Activated CD4-positive, alpha-beta T cell treated with anti-CD3 and anti-CD28 coated beads, Interleukin-2, amount 50 U/mL, for 4 hours (primary cell): ENCODE measurements at places on chromosomes 4 and X.

DNA sequence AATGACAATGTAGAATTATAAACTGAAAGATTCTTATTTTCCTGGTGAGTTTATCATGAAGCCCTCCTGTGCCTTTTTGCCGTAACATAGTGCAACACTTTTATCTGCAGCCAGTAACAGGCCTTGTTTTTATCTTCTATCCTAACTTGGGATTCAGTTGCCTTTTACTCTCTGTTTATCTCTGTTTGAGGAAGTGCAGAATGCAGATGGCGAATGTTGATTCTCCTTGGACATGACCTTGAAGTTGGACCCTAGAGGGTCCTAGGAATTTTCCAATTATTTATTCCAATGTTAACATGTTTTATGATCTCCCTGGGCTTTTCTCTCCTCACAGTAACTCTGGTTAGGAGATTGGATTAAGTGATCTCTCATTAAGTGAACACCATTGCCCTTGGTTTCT lies 165.0 kb downstream of the FMR1NB start:
- no peak for DNase-seq

GRCh38 chr4:174427571-174428140 lies 94.6 kb downstream of the HPGD start:
- no peak for DNase-seq

DNA sequence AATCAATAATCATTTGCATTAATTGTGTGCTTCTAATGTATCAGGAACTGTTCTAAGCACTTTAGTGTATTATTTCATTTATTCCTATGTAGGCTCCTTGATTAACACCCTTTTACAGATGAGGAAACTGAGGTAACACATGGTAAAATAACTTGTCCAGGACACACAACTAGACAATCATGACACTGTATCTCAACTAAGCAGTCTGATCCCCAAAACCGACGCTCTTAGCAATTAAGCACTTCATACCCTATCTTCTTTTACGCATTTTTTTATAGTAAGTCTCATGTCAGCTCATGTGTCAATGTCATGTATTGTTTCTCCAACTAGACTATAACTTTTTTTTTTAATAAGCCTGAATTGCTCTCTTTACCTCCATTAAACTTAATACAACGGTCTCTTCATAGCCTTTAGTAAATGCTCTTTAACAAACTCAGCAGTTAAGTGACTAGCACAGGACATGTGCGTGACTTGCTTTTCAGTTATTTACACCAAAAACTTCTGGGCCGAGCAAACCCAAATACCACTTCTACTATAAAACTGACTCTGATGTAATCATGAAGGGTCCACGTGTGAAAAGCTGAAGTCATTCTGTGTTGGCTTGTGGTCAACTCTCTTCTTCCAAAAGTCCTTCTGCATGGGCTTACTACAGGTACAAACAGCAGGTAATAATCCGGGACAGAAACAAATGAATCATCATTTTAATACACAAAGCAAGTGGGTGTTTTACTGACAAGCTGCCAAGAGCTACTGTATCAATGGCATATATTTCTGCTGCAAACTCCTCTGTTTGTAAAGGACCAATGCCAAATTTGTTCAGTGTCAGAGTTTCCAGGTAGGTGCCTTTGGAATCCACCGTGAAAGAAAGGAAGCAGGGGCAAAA lies 7.9 kb upstream of the AMBN start:
- DNase-seq, result no peak

DNA sequence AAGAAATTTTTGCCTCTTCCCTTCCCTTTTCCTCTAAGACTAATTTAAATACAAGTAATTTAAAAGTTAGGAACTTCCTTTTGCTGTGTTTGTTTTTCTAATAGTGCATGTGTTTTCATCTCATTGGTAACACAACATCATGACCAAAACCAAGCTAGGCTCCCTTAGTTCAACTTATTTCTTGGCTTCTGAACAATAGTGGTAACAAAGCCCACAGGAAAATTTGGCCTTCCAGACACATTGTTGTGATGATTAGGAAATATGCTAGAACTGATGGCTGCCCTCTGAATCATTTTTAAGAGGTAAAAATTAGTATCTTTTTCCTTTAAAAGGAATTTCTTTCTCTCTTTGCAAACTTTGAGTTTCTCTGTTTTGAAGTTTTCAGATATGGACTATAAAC lies 25.5 kb upstream of the TEC start:
- no peak for DNase-seq

DNA sequence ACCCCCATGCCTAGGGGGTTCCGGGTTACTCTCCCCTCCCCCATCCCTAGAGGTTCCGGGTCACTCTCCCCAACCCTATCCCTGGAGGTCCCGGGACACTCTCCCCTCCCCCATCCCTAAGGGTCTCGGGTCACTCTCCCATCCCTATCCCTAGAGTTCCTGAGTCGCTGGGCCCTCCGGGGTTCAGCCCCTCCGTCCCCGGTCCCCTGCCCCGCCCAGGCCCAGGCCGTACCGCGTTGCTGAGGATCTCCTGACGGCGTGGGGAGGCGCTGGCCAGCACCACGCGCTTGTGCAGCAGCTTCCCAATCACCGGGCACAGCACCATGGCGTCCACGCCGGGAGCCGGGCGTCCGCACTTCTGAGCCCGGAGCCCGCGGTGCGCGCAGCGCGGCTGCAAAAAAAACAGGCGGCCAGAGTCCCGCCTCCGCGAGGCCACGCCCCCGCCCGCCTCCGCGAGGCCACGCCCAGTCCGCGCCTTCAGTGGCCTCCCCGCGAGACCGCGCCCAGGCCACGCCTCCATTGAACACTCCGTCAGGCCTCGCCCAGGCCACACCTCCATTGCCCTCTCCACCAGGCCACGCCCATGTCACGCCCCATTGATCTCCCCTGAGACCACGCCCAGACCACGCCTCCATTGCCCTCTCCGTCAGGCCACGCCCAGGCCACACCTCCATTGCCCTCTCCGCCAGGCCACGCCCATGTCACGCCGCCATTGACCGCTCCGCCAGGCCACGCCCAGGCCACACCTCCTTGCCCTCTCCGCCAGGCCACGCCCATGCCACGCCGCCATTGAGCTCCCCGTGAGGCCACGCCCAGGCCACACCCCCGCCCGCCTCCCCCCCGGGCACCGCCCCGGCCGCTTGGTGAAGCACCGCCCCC lies at the start of gene ASMTL:
TSS of gene ASMTL (minus strand) at position 394 of the 879 bp plus-strand sequence. CDS start at position 325, 69 bp downstream.
- peak; percentile 100 for DNase-seq

GRCh38 chr4:46081674-46082073 lies 42.2 kb downstream of the GABRG1 start:
- DNase-seq, result no peak

GRCh38 chrX:150361777-150362351 lies 1.3 kb upstream of the MAMLD1 start:
- no peak for DNase-seq

GRCh38 chr4:97670703-97671269 lies 472.5 kb downstream of the STPG2 start:
- DNase-seq, result no peak

GRCh38 chr4:162727232-162727631 lies 439.5 kb downstream of the NAF1 start:
- DNase-seq, result no peak

DNA sequence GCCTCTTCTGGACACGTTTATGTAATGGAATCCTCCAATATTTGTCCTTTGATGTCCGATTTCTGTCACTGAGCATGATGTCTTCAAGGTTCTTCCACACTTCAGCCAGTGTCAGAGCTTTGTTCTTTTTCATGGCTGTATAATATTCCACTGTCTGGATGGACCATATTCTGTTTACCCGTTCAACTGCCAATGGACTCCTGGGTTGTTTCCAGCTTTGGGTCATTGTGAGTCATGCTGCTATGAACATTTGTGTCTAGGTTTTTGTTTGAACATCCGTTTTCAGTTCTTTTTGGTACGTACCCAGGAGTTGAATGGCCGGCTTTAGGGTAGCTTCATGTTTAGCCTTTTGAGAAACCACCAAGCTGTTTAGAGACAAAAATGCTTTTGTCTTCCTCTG lies 93.2 kb downstream of the SHOX start:
- DNase-seq, result no peak

GRCh38 chr4:637536-638280 lies 12.3 kb downstream of the PDE6B start:
- no peak for DNase-seq

- no peak for DNase-seq
Measured at GRCh38 chr4:108849611-108850168, 86.8 kb upstream of the ETNPPL start.

- DNase-seq, result no peak
Measured at GRCh38 chr4:103998756-103999155, 279.0 kb upstream of the TACR3 start.

DNA sequence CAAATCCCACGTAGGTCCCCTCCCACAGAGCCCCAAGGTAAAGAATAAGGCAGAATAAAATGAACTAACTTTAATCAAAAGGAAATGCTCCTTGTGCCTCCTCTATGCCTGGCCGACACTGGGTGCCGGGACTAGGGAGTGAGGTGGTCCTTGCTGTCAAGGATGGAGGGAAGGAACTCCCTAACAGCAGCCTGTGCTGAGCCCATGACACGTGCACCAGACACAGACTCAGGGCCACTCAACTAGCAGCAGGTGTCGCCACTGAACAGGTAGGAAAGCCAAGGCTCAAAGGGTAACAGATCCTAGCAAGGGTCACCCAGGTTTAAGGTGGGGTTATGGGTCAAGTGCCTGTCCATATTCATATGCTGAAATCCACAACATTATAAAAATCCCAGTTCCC lies 29.2 kb downstream of the MSX1 start:
- DNase-seq, result no peak

DNA sequence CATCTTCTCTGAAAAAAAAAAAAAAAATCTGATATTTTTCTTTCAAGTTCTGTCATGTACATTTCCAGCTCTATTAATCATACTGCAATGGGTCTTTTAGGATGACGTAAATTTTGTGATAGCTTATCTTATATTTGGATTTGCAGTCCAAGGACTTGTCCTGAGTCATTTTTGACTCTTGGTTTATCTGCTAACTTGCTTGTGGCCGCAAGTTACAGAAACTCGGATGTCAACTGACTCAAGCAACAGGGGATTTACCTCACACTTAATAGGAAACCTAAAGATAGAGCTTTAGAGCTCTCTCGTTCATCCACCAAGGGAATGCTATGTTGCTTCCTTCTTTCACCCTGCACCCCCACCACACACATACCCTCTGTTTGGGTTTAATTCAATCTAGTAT lies 1433.8 kb upstream of the TENM3 start:
- no peak for DNase-seq

DNA sequence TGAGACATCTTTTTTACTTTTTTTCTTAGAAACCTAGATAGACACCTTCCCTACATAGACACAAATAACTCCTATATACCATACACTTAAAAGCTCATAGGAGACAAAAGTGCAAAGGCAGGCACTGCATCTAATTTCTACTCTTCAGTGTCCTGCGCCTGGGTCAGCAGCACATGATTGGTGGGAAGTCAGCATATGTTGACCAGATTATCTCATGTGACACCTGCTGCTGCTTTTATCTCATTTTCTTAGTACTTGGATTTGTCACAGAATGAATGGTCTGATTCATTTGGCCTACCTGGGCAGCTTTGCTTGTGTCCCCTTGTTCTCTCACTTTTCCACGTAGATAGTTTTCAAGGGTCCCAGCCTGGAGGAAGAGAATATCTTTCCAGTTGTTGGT lies 24.9 kb upstream of the LNX1 start:
- DNase-seq, result no peak

- no peak for DNase-seq
Measured at GRCh38 chr4:89411539-89412309, 104.1 kb upstream of the GPRIN3 start.

DNA sequence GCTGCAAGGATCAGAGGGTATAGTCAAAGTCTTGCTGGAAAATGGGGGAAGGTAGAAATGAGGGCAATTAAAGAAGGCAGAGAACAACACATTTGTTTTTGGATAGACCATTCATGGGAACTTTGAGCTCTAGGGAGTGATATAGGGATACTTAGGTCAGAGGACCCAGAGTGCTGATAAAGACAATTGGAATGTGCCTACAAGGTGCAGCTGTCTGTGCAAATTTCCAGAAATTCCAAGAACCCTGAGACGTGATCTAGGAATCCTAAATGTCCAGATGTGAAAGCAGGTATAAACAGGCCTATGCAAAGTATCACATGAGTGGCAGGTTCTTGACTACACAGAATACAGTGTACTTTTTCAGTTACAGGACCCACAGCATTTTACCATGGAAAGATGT lies 24.2 kb downstream of the FNIP2 start:
- DNase-seq, result no peak

DNA sequence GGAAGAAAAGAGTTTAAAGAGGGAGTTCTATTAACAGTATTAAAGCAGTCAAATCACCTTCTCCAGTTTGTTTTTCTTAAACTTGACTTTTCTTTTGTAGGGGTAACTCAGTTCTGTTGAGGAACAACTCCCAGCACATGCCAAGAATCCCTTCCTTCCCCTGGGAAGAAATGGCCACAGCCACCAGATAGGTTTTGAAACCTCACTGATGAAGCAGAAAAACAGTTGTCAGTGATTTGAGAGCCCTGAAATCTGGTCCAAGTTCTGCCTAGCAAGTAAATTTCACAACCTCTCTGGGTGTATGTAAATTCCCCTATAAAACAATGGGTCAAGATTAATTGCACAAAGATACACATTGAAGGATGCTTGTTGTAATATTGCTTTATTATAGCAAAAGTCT lies 167.1 kb downstream of the DHX15 start:
- no peak for DNase-seq

DNA sequence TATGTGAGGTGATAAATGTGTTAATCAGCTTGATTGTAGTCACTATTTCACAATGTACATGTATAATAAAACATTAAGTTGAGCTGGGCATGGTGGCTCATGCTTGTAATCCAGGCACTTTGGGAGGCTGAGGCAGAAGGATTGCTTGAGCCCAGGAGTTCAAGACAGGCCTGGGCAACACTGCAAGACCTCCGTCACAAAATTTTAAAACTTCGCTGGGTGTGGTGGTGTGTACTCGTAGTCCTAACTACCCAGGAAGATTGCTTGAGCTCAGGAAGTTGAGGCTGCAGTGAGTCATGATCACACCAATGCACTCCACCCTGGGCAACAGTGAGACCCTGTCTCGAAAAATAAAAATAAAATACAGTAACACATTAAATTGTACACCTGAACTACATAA lies 20.1 kb downstream of the LYAR start:
- DNase-seq, result no peak

GRCh38 chr4:41281038-41281634 lies 24.4 kb downstream of the UCHL1 start:
- DNase-seq, result no peak

DNA sequence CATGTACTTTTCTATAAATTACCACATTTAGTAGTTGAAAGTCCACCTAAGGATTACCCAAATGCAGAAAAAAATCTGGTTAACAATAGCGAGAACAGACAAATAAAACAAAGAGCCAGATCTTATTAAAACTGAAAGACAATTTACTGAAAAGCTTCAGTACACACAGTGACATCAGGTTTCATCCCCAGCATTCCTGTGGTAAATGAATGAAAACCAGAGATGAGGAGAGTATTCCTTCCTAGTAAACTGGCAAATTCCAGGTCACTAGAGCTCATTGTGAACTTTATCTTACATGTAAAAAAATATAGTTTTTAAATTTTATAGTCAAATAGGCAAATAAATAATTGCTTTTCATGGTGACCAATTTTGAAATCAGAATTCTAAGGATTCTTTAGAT lies 1290.5 kb downstream of the ADGRL3 start:
- DNase-seq, result no peak

GRCh38 chr4:55396308-55397125 lies 760 bp downstream of the TMEM165 start:
- no peak for DNase-seq

GRCh38 chr4:17097362-17097761 lies 198.9 kb upstream of the LDB2 start:
- DNase-seq, result no peak

GRCh38 chr4:184103527-184104264 lies 114.0 kb downstream of the ENPP6 start:
- DNase-seq, result no peak
